ENCODE measurements at places on chromosomes 1 and 21.

GRCh38 chr1:234488054-234489006 is 9.4 kb upstream of the TARBP1 start:
- DNase-seq = no peak

DNA sequence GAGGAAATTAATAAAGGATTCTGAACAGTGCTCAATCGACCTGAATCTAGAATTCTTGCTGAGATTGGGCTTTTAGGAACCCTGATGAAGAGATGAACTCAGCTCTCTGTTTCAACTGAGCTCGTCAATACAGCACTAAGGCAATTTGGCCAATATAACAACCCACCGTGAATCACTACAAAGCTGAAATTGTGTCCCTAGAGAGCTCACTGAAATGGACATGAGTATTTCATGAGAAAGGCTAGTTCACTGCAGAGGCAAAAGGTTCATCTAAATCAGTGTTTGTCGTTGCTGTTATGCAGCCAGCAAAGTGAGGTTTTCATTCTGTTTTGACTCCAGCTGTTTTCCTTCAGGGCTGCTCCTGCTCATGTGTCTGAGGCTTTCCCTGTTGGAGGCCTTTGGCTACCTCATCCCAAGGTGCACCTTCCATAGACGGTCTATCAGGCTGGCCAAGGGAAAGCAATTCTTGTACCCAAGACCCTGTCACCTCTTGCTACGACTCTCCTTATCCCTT is 83.5 kb downstream of the URB2 start:
- DNase-seq = no peak

DNA sequence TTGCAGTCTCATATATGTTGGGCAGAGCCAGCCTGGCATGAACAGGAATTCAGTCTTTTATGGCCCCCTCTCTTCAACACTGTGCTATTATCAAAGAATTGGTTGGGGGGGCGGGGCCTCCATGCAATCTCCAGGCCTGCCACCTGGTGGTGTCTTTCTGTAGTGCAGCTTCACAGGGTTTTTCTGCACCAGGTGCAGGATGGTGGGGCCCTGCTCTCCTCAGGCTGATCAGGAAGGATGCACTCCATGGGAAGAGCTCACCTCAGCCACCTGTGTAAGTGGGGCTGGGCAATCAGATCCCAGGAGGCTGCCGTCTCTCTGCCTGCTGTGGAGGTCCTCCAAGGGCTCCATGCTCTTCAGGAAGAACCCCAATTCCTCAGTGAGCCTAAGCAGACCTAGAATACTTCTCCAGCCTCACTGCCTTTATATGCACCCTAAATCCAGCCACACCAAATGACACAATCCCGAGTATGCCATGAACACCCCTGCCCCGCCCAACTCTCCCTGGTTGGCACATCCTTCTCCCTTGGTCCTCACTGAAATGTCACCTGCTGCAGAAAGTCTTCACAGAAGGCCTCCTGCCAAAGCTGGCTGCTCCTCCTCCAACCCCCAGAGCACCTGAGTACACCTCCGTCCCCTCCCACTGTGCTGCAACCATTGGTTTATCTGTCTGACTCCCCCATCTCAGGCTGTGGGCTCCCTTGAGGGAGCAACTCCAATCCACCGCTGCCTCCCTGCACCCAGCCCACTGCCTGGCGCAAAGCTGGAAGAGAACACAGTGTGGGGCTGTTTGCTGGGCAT is 16.5 kb downstream of the STK40 start:
- peak; percentile 78 for DNase-seq

GRCh38 chr21:25912402-25912746 is 177.6 kb downstream of the GABPA start:
- no peak for DNase-seq

GRCh38 chr1:67723620-67724019 is 38.6 kb downstream of the GADD45A start:
- DNase-seq = no peak

DNA sequence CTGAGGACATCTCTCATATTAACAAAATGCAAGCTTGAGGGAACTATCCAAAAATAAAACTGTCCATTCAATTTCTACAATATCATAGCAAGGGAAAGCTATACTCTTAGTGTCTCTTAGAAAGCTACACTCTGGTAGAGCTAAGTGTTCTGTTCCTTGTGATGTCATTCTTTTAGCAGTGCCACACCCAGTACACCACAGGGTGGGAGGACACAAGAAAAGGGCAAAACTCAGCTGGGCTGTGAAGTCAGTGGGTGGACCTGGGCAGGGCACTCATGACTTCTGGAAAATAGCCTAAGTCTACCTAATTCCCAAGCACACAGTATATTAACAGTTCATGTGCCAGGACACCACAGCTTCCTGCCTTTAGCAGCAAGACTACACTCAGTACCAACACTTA is 42.2 kb upstream of the TNFSF4 start:
- no peak for DNase-seq

Measured in immature natural killer cell (primary cell).